ENCODE measurements at places on chromosomes 2 and 18. TPM values are rescaled to one million over a fixed set of nuclear protein-coding genes. Genes with fewer than 3 reads are reported as not detected.

Gene RTKN
- 3.1 TPM for total RNA-seq

Gene LYPD6B
- total RNA-seq, result not detected

Gene GALR1
- not detected for total RNA-seq

Gene TET3
- 19.7 TPM for total RNA-seq

Gene PDE1A
- total RNA-seq, result not detected

Gene UBE2F
- total RNA-seq, result 73.6 TPM

Gene SERPINB10
- total RNA-seq, result 2.8 TPM

Gene CPO
- total RNA-seq, result 0.21 TPM

Gene MC5R
- total RNA-seq, result not detected

Gene SPR
- total RNA-seq, result 1.9 TPM

Gene TMEM200C
- total RNA-seq, result not detected

DNA sequence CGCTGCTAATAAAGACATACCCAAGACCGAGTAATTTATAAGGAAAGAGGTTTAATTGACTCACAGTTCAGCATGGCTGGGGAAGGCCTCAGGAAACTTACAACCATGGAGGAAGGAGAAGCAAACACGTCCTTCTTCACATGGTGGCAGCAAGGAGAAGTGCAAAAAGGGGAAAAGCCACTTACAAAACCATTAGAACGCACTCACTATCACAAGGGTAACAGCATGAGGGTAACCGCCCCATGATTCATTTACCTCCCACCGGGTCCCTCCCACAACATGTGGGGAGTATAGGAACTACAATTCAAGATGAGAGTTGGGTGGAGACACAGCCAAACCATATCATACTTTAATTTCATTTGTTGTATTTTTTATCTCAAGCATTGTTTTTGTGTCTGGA lies 67.5 kb downstream of the ATP9B start:
- no peaks in the 10 kb centered on the region for H3K4me1 ChIP-seq
- no peak overlapping the region for H3K27ac ChIP-seq
- no peaks in the 10 kb centered on the region for H3K36me3 ChIP-seq
- DNase-seq, result no peak
- H3K4me3 ChIP-seq, result no peak overlapping the region

GRCh38 chr2:106158871-106159270 lies 35.2 kb downstream of the UXS1 start:
- peak overlapping the region; percentile 88 for H3K4me3 ChIP-seq
- peaks cover 22% of the 10 kb centered on the region for H3K36me3 ChIP-seq
- H3K27me3 ChIP-seq, result no peaks in the 10 kb centered on the region
- no peak for DNase-seq

DNA sequence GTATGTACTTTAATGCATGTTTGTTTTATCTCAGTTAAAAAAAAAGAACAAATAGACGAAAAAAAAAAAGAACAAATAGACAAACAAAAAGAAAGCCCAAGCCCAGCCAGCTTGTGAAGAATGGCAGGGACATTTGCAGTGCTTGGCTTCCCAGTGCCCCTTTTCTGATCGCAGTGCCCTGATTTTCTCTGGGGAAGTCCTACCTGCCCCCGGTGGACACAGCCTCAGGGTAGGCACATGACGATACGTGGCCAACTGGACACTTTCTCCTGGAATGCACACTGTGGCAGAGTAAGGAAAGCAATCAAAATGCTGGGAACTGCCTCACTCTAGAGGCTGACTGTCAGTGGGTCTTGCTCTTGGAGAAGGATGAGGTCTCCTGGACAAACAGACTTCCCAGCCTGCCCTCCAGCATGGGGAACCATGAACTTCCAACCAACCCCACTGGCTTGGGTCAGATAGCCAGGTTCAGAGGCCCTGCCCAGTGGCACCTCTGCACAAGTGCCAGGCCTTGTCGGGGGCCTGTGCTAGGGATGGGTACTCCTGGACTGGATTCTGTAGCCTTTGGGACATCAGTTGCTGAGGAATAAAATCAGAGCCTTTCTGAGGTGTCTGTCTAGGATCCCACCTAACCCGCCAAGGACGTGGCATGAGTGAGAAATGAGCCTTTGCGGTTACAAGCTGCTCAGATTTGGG lies 76.7 kb downstream of the INHBB start:
- no peaks in the 10 kb centered on the region for H3K36me3 ChIP-seq
- no peak for DNase-seq
- H3K27me3 ChIP-seq, result peaks cover 44% of the 10 kb centered on the region
- no peak overlapping the region for H3K4me3 ChIP-seq
- no peaks in the 10 kb centered on the region for H3K4me1 ChIP-seq

DNA sequence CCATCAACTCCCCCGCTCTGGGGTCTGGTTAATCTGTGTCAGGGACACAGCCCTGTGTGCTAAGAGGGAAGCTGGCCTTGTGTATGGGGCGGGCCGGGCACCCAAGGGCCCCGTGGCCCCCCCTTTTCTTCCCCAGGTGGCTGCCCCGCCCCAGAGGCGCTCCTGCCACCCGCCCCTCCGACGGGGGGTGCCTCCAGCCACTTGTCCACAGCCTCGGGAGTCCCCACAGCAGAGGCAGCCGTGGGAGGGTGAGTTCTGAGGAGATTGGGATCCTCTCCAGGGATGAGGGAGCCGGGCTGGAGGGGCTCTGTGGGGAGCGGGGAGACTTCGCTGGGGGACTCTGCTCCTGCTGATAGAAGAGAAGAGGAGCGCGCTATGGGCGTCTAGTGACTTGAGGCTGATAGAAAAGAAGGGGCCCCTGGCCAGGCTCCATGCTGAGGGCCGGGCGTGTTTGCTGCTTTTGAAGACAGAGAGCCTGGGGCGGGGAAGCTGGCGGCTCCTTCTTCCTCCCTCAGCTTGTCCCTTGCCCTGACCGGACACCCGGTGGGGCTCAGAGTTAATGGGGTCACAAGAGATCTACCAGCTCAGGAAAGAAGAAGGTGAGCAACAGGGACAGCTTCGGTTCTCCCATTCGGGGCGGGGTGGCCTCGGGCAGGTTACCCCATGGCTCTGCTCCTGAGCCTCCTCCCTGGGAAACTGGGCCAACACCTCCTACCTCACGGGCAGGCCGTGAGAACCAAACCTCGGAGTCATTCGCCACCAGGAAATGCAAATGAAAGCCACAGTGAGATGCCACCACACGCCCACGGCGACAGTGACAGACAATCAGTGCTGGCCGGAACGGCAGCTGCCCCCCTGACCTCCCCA lies 89.4 kb upstream of the TAF1B start:
- H3K4me3 ChIP-seq, result peak overlapping the region; percentile 81
- peaks cover 66% of the 10 kb centered on the region for H3K27me3 ChIP-seq
- DNase-seq, result peak; percentile 71

GRCh38 chr2:25308599-25308998 lies 33.1 kb downstream of the DNMT3A start:
- H3K36me3 ChIP-seq, result peaks cover 2% of the 10 kb centered on the region
- DNase-seq, result no peak
- H3K4me3 ChIP-seq, result no peak overlapping the region
- H3K27ac ChIP-seq, result peak overlapping the region; percentile 55
- peaks cover 96% of the 10 kb centered on the region for H3K4me1 ChIP-seq

DNA sequence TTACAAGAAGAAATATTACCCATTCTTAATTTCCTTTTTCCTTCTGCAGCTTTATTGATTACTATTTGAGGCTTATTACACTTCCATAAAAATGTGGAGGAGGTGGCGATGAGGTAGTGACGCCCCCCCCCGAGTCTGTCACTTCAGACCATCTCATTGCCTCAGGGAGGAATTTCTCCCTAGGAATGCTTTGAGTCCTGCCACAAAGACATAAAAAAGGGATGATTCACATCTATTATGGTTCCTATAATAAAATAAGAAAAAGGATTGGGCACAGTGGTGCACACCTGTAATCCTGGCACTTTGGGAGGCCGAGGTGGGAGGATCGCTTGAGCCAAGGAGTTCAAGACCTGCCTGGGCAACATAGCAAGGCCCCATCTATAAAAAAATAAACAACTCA lies 93.7 kb downstream of the AOX1 start:
- peaks cover 11% of the 10 kb centered on the region for H3K27me3 ChIP-seq
- DNase-seq, result no peak
- H3K4me3 ChIP-seq, result no peak overlapping the region
- H3K27ac ChIP-seq, result no peak overlapping the region
- H3K4me1 ChIP-seq, result no peaks in the 10 kb centered on the region
- no peaks in the 10 kb centered on the region for H3K36me3 ChIP-seq

DNA sequence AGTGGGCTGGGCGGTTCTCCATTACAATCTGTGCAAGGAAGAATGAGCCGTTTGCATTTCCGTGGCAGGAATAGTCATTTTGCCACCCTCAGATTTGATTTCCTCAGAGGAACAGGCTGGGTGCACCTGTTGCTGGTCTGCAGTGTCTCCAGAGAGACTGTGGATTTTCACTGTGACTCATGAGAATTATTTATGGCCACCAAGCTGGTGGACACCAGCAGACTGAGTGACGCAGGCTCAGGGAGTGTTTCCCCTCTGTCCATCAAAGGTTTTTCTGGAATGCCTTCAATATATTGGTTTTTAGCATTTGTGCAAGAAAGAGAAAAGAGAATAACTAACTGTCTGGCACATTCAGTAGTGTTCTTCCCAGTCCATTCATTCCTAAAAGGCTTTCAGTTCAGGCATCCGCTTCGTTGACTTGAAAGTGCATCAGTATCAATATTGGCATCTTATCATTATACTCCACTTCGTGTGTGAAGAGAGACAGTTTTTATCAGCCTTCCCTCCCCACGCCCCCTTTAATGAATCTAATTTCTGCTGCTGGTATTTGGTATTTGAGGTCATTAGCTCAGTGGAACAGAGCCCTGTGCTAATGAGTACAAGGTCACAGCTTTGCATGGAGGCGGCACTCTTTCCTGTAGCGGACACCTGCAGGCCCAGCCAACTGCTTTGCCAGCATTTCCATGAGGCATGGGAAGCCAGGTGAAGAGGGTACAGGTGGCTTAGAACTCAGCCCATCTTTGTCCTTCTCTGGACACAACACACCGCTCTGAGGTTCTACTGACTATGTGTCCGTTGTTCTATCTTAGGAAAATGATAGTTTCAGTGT lies 39.9 kb downstream of the PRKCE start:
- no peak for DNase-seq
- H3K27me3 ChIP-seq, result no peaks in the 10 kb centered on the region
- no peaks in the 10 kb centered on the region for H3K36me3 ChIP-seq
- no peak overlapping the region for H3K27ac ChIP-seq
- H3K4me1 ChIP-seq, result no peaks in the 10 kb centered on the region
- no peak overlapping the region for H3K4me3 ChIP-seq

GRCh38 chr2:109305490-109306167 lies 176.6 kb downstream of the SH3RF3 start:
- H3K27me3 ChIP-seq, result no peaks in the 10 kb centered on the region
- no peaks in the 10 kb centered on the region for H3K36me3 ChIP-seq
- H3K27ac ChIP-seq, result no peak overlapping the region

GRCh38 chr18:45291621-45292615 lies 323.4 kb upstream of the SLC14A2 start:
- no peak overlapping the region for H3K4me3 ChIP-seq
- H3K27me3 ChIP-seq, result no peaks in the 10 kb centered on the region
- DNase-seq, result no peak
- no peaks in the 10 kb centered on the region for H3K4me1 ChIP-seq
- no peaks in the 10 kb centered on the region for H3K36me3 ChIP-seq

DNA sequence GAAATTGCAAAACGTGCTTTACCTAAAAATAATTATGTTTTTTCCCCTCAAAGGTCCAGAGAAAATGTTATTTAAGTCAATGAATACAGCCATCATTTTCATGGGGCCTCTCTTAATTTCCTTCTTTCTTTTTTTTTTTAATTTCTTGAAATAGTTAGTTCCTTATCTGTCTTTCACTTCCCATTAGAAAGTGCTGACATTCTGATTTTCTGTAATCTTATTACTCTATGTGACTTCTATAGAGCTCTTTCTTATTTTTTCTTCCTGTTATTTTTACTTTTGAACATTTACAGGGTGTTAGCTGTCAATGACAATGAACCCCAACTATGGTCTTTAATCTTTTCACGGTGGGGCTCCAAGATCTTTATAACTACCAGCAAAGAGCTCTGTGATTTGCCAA lies 30.0 kb downstream of the CTLA4 start:
- H3K36me3 ChIP-seq, result peaks cover 19% of the 10 kb centered on the region
- no peak for DNase-seq
- no peaks in the 10 kb centered on the region for H3K27me3 ChIP-seq
- peak overlapping the region; percentile 73 for H3K27ac ChIP-seq

- H3K4me3 ChIP-seq, result no peak overlapping the region
- H3K4me1 ChIP-seq, result peaks cover 55% of the 10 kb centered on the region
- H3K27ac ChIP-seq, result no peak overlapping the region
- H3K27me3 ChIP-seq, result peaks cover 46% of the 10 kb centered on the region
- H3K36me3 ChIP-seq, result no peaks in the 10 kb centered on the region
Measured at GRCh38 chr2:9762164-9762563, 81.1 kb upstream of the TAF1B start.

GRCh38 chr2:1972422-1972821 lies 228.1 kb upstream of the PXDN start:
- no peak overlapping the region for H3K4me3 ChIP-seq
- no peaks in the 10 kb centered on the region for H3K4me1 ChIP-seq
- DNase-seq, result no peak
- no peaks in the 10 kb centered on the region for H3K36me3 ChIP-seq
- no peaks in the 10 kb centered on the region for H3K27me3 ChIP-seq

DNA sequence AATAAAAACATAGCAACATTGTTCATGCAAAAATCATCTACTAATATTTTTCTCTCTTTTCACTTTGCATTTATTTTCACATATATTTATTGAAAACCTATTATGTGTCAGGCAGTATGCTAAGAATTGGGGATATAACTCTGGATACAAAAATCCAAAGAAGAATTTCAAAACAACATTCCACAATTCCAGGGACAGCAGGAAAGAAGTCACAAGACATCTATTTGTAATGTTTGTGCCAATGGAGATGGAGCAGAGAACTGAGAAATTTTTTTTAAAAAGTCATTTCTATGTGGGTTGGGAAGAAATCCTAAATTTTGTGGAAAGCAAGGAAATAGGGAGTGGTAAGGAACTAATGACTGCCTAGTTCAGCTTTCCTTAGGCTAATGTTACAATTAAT lies 128.6 kb upstream of the TLK1 start:
- no peak for DNase-seq
- peaks cover 8% of the 10 kb centered on the region for H3K27me3 ChIP-seq
- no peaks in the 10 kb centered on the region for H3K36me3 ChIP-seq
- no peak overlapping the region for H3K4me3 ChIP-seq
- no peaks in the 10 kb centered on the region for H3K4me1 ChIP-seq

DNA sequence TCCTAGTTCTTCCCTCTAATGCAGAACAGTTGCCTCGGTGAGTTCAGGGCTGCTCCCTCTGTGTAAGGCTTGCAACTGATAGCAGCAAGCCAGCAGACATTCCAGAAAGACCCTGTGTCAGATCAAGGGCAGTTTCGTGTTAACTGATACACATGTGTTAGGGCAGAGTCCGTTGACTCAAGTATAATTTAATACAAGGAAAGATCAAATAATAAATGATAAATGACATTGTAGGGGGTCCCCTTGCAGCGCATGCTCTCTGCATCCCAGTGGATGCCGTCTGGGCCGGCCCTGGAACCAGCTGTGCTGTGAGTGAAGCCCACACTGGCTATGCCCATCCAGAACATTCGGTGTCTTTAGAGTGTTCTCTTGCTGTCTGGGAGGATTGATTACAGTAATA lies 180.3 kb downstream of the AGAP1 start:
- no peak for DNase-seq
- no peak overlapping the region for H3K27ac ChIP-seq

DNA sequence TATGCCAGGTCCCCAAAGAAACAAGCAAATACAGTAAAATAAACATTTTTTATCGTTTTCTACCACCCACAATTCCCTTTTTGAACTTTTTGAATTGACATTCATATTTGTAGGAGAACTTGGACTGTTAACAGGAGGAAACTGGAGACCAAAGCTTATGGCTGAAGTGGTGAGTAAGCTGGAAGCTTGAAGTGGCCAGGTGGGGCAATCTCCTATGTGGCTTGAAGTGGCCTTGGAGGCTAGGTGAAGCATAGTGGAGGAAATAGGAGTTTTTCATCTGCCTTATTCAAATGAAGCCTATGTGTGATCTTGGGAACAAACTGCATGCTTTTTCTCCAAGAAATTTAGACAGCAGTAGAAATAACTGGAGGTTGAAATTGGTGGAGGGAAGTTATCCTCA lies 962.9 kb upstream of the FANCL start:
- no peaks in the 10 kb centered on the region for H3K27me3 ChIP-seq
- no peaks in the 10 kb centered on the region for H3K36me3 ChIP-seq

Measured in activated T-cell treated with anti-CD3 and anti-CD28 coated beads, Interleukin-2, amount 50 U/mL, for 72 hours (primary cell).